HTR-8/SVneo (cell line): ENCODE measurements at places on chromosomes 7 and 10.

GRCh38 chr10:6678211-6678803 is 98.2 kb upstream of the PRKCQ start:
- peak; percentile 9 for DNase-seq

GRCh38 chr10:7601023-7601656 is 65.6 kb downstream of the ITIH5 start:
- no peak for DNase-seq

- DNase-seq, result no peak
Measured at GRCh38 chr10:131795761-131796160, 105.0 kb upstream of the PPP2R2D start.

GRCh38 chr7:124785994-124786393 is 20.4 kb upstream of the GPR37 start:
- no peak for DNase-seq

DNA sequence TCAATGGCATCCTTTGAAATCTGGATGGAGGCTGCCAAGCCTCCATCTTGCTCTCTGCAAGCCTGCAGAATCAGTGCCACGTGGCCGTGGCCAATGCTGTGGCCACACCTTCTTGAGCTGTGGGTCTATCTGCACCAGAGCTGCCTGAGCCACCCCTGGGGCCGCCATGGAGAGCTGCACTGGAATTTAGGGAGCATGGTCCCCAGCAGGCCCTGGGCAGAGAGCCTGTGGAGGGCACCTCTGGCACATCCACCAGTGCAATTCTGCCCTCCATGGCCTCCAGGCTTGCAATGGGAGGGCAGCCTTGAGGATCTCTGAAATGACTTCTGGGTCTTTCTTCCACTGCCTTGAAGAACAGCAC is 55.6 kb upstream of the NKX6-2 start:
- DNase-seq, result no peak

DNA sequence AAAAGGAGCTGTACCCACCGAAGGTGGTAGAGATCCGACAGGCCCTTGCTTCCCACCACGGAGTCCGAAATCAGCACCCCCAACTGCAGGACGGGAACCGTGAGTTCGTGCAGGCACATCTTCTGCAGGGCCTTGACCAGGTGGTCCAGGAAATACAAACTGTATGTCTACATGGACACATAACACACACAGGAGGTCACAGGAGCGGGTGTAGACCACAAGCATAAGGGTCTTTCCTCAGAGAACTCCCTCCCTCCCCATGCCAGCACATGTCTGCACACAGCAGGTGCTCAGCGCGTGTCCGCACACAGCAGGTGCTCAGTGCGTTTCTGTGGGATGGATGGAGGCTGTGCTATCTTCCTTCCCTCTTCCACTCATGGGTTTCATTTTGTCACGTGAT is 69.7 kb downstream of the CFAP46 start:
- no peak for DNase-seq

DNA sequence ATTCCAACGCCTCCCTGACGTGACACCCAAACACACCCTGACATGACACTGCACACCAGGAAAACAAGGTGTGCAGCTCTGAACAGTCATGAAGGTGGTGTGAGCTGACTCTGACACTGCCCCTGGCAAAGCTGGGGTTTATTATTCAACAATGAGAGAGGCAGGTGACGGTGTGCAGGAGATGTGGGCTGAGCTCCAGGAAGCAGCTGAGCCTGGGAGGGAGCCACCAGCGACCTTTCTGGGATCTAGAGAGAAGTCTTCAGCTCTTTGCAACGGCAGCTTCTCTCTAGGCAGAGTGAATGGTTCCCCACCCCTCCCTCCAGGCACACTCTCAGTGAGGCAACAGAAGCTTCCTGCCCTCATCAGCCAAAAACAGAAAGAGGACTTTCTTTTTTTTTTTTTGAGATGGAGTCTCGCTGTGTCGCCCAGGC is 65.6 kb downstream of the SH3PXD2A start:
- DNase-seq, result no peak

DNA sequence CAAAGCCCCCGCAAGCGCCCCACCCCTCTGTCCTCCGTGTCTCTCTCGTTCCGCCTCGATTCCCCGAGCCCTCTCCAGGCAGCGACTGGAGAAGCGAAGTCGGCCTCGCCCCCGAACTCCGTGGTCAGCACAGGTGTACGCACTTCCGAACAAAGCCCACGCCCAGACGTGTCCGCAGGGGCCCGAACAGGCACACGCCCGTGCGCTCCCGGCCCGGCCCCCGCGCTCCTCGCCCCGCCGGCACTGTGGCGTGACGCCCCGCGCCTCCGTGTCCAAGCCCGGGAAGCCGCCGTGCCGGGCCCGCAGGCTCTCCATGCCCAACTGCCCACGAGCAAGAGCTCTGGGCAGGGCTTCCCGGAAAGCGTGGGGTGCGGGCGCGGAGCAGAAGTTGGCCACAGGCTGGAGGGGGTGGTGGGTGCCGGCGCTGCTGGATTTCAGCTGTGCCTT is 662 bp downstream of the NRCAM start:
- DNase-seq, result no peak

DNA sequence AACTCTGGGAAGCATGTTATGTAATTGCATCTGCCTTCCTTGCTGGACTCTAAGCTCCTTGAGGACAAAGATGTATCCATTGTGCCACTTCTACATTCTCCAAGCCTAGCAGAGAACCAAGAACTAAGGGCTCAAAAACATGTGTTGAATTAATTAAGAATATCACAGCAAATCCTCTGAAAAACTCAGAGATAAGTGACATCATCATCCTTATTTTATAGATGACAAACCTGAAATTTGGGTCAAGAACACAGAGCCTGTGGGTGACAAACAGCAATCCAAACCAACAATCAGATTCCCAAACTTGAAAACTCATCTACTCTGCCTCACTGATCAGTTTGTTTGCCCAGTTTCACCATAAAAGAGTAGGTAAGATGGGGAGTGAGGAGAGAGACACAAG is 503.6 kb upstream of the LRRN3 start:
- DNase-seq, result no peak

DNA sequence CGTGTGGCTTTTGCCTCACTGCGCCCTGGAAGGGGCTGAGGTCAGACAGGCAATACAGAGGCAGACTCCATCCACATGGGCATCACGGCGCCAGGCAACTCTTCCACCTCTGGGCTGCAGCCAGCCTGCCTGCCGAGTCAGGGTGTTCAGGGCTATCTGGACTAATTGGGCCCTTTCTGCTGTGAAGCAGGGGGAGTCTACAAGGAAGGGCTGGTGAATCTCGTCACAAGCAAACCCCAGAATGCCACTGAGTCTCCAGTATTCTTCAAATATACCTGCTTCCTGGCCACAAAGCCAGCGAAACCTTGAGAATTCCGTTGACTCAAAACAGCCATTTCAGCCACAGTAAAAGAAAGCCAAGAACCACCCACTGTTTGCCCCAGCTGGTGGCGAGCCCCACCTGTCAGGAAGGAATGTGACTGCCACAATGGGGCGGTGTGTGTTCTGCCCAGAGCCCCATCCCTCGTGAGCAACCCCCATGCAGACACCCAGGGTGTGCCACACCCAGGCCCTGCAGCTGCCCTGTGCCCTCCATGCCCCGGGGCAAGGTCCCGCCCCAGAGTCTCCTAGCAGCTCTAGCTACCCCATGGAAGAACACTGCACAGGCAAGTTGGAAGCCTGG is 117.3 kb downstream of the FAM53B start:
- no peak for DNase-seq

GRCh38 chr10:71009126-71009525 is 120.8 kb upstream of the PCBD1 start:
- no peak for DNase-seq

DNA sequence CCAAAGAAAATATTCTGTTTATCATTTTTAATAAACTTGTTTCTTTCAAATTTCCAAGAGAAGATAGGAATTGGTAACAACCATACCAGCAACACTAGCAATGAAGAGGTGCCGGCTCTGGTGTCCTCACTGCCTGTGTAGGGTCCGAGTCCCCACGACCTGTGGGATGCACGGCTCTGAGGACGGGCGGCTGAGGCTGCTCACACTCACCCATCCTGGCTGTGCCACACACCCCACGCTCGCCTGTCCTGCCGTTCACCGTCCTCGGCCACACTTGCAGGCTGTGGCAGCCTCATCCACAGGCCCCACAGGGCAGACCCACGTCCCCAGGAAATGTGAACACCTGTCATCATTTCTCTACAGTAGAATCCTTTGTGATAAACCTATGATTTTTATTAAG is 48.2 kb upstream of the DPYSL4 start:
- DNase-seq, result no peak

DNA sequence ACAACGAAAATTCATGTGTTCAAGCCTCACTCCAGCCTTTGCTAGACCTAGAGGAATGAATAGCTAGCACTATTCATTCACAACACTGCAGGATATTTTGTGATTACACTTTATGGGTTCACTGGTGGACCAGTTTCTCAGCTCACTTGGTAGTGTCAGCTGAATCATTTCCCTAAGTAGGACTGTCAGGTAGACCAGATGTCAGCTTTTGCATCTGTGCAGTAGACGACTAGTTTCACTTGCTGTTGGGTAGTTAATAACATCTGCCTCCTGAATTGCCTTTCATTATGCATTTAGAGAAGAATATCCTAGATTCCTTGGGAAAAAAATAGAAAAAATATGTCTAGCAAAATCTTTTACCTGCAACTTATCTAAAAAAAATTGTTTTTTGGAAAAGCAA is 296.4 kb downstream of the ADARB2 start:
- DNase-seq, result no peak

- no peak for DNase-seq
Measured at GRCh38 chr7:31903962-31904361, 166.2 kb downstream of the PDE1C start.

DNA sequence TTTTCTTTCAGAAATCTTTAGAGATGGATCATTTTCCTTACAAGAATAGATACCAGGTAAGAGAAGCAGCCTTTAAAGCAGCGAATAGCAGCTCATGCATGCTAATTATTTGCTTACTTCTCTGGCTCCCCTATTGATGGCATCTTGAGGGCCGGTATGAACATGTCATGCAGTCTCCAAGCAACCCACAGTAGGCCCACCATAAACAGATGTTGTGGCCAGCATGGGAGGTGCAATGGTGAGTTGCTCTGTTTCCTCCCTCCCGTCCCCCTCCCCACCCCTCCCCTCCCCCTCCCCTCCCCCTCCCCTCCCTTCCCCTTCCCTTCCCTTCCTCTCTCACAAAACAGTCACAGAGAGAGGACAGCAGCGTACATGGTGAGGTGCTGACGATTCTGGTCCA is 9.7 kb upstream of the ZNF273 start:
- DNase-seq, result no peak

GRCh38 chr10:95650232-95650631 is 6.3 kb downstream of the ALDH18A1 start:
- no peak for DNase-seq

GRCh38 chr7:44141221-44141850 is at the start of gene MYL7:
Gene MYL7, minus strand, starts transcription at chr7:44141332. Its CDS starts 27 bp downstream, at chr7:44141305.
- no peak for DNase-seq

DNA sequence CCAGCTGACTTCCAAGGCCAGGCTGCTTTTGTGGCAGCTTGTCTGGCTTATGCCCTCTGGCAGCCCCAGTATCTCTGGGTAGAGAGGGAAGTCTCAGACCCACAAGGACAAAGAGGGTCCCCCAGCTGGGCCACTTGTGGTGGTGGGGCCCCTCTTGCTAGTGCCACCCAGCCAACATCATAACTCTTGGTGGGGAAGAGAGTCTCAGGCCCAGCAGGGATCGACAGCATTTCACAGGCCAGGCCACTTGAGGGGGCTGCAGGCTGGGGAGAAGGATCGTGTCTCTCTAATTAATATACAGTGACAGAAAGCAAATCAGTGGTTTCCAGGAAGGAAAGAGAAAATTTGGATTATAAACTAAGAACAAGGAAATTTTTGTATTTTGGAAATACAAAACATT is 76.0 kb downstream of the TYW1B start:
- no peak for DNase-seq

GRCh38 chr10:110995301-110995700 is 75.9 kb downstream of the SHOC2 start:
- no peak for DNase-seq

GRCh38 chr7:111282626-111283025 is 191.7 kb downstream of the LRRN3 start:
- no peak for DNase-seq

- no peak for DNase-seq
Measured at GRCh38 chr10:79127151-79127961, 58.6 kb downstream of the ZMIZ1 start.

GRCh38 chr7:13117592-13117991 is 430.2 kb downstream of the ARL4A start:
- DNase-seq, result no peak

GRCh38 chr7:77788327-77788902 is 9.8 kb downstream of the TMEM60 start:
- no peak for DNase-seq

DNA sequence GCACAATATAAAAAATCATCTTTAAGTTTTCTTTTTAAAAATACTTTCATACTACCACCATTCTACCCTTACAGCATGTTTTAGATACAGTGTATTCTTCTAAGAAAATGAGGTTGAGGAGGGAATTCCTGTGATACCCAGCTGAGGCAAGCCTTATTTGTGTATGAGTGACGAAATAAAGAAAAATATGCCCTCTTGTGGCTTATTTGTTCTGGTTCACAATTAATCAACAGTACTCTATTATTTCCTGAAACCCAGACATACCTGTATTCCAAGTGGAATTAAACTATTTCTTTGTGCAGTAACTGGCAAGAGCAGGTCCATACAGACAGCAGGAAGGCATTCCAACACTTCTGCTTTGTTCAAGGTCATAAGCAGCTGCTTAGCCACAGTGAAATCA is 4.5 kb upstream of the SEMA3D start:
- peak; percentile 14 for DNase-seq

DNA sequence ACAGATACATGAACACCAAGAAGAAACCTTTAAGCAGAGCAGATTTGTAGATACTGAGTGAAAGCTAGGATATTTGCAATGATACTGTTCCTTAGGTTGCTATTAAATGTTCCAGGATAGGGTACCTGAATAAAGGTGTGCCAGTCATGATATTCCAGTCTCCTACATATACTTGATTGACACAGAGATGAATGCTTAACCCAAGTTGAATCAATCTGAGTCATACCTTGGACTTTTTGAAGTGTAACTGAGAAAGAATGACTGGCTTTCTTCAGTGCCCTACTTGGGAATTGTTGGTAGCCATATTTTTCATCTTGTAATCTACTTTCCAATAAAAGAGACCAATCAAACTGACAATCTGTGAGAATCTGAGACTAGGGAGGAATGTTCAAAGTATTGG is 805.7 kb upstream of the GHITM start:
- no peak for DNase-seq
